Fibroblast of pulmonary artery (primary cell): ENCODE measurements at places on chromosomes 4 and X.

DNA sequence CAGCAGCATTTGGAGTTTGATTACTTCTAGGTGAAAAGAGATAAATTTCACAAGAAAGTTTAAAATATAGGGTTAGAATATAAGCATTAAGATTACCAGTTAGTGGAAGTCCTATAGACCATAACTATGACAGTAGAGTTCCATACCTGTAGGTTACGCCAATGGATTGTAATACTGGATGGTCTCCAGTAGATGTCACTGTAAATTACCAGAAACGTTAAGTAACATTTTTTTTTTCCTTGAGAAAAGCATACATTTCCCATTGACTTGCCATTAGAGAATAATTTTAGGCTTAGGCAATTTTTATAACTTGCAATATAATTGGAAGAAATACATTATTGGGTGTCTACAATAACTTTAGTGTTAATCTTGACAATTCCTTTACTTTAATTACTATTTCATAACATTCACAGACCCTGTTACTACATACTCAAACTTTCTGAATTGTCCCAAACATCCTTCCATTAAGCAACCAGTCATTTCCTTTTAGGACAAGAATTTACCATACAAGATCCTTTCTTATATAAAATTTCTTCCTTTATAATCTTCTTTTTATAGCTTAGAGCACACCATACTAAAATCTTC is 304.1 kb upstream of the TECRL start:
- DNase-seq, result peak; percentile 35

DNA sequence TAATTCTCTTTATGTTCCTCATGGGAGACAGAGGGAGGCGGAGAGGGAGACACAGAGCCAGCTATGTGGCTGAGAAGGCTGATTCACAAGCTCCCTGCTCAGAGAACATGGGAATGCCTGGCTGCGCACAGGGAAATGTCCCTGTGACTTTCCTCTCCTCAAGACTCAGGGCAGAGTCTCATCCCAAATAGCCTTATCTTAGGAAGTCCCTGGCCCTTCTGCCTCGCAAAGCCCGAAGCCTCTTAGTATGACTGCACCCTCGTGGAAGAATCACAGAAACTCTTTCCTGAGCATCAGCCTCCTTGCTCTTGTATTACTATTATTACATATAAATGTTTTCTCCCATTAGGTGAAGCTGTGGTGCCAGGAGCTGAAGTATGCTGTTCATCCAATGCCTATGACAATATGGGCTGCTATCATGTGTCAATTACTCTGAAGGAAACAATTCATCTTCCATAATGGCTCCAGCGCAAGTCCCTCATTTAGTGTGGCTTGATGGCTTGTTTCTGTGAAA is 230.5 kb downstream of the MGST2 start:
- DNase-seq, result no peak

- DNase-seq, result peak; percentile 29
Observed at GRCh38 chr4:132614682-132615081, 534.4 kb upstream of the PCDH10 start.

- peak; percentile 11 for DNase-seq
Observed at GRCh38 chr4:140837736-140838135, 81.6 kb upstream of the TBC1D9 start.

- DNase-seq, result no peak
Observed at GRCh38 chr4:87029356-87029755, 94.5 kb downstream of the AFF1 start.

DNA sequence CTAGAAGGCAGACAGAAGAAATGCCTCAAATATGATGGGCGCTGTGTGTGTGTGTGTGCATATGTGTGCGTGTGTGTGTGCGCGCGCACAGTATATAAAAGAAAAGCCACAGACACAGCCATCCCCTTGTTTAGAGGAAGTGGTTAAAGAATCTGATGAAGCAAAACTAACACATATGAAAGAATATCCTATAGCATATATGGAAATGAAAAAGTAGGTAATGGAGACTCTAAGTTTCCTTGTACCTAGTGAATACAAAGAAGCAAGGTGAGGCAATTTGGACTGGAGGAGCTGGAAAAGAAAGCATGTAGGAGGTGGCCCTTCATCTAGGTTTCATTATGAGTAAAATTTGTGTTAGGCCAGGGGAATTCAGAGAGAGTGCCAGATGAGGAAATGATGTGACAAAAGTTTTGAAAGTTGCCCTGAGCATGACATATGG is 58.6 kb upstream of the MCF2 start:
- no peak for DNase-seq

- no peak for DNase-seq
Observed at GRCh38 chrX:105874790-105875189, 52.5 kb downstream of the NRK start.

DNA sequence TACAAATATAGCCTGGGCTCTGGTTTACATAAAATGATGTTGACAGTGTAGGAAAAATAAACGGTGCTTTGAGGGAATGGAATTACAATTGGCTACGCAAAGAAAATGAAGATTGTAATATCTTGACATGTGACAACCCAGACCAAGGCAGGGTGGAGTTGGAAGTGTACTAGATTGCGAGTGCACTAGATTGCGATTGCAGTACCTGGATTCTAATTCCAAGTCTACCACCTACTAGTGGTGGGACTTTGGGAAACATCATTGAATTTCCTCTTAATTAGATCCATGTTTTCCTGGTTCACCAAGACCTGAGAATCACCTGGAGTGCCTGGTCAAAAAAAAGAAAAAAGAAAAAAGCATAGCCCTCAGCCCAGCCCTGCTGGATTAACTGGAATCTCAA is 18.6 kb downstream of the EGF start:
- no peak for DNase-seq

GRCh38 chr4:136810626-136811025 is 721.7 kb downstream of the PCDH18 start:
- DNase-seq, result no peak

GRCh38 chr4:108483650-108484049 is 136.7 kb upstream of the RPL34 start:
- no peak for DNase-seq

GRCh38 chrX:84240848-84241565 is 53.0 kb upstream of the RPS6KA6 start:
- peak; percentile 3 for DNase-seq

GRCh38 chrX:109889289-109890006 is 113.5 kb upstream of the TMEM164 start:
- peak; percentile 45 for DNase-seq

DNA sequence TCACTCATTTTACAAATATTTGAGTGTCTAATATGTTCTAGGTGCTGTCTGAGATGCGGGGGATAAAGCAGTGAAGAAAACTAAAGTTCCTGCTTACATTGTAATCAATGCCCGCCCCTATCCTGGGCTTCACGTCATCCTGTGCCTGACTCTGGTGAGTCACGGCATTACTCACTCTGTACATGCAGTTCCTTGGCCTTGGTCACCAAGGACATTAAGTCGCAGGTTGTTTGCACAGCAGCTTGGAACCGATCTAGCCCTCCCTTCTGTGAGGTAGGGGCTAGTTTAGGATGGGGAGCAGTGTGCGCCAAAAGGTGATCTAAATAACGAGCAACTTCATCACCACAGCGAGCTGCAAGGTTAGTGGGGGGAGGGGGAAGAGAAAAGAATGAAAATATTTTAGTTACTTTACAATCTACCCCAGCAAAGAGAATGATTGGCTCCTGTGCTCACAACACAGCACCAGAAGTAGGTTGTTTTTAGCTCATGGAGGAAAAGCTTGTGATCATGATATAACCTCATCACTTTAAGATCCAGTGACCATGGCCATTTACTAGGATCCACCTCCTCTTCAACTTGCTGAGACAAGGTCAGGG is 48.0 kb upstream of the HDAC8 start:
- DNase-seq, result peak; percentile 89

- DNase-seq, result no peak
Observed at GRCh38 chr4:86834901-86835300, 14.3 kb downstream of the SLC10A6 start.

- DNase-seq, result no peak
Observed at GRCh38 chr4:153507310-153508073, 41.3 kb downstream of the TMEM131L start.

DNA sequence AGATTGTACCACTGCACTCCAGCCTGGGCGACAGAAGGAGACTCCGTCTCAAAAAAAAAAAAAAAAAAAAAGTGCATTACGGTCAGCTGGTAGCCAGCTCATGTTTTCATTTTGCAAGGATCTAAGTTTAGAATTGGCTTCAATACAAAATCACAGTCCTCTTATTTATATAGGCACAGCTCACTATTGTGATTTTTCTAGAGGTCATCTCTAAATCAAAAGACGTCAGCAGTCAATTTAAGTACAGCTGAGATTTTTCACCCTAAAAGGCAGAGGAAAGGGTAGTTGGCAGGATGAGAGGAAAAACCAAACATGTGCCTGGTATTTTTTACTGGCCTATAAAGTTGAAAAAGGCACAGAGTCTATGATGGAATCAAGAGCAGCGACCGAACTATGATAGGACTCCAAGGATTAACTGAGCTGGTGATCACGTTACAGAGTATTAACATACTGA is 30.8 kb downstream of the ASB5 start:
- DNase-seq, result peak; percentile 91

- no peak for DNase-seq
Observed at GRCh38 chr4:123731035-123731434, 334.4 kb downstream of the SPRY1 start.

DNA sequence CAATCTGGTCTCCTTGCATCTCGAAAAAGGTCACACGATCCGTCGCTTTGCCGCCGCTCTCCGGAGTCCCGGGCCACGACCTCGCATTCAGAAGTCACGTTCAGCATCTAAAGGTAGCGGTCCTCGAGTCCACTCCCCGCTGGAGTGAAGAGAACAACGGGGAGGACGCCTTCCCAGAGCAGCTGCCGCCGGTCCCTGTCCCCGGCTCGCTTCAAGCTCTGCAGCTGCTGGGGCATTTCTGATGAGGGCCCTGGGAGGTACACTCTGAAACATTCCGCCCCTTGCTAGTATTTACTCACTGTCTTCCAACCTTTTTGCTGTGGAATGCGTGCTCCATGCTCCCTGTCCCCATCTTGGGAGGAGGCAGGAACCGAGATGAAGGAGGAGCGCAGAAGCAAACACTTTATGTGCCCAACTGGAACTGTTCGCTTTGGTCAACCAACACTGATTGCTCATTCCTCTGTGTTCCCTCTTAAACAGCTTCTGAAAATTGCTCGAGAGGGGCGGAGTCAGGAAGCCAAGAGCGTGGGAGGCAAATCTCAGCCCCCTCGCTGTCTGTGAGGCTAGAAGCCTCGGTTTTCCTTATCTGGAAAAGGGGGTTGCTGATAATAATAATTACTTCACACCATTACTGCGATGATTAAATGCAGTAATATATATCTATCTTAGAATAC is 6.4 kb upstream of the VAMP7 start:
- DNase-seq, result no peak

DNA sequence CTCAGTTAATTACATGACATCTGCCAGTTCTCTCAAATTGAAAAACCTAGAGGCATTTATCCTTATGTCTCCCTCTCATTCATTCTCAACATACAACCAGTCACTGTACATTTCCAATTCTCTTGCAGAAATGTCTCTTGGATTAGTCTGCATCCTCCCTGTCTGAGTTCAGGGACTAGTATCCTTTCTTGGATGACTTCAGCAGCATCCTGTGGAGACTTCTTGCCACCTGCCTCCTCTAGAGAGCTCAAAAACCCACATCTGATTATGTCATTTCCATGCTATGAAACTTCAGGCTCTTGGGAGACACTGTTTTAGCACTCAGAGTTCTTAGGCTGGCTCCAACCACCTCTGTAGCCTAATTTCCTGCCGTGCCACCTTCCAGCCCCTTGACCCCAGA is 515.1 kb upstream of the DIPK2B start:
- no peak for DNase-seq

DNA sequence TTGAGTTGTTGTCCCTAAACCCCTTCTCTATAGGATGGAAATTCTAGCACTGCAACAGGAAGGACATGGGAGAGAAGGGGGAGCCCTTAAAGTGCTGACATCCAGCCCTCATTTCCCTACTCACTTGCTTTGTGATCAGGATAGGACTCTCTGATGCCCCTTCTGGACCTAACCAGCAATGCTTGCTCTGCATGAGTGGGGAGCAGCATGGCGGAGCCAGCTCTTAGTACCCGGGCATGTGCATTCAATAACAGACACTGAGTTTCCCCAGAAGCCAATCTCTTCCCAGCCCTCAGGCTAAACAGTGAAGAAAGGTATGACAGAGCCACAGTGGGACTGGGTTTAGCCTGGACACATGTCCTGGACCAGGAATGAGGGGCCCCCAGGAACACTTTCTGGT is 14.0 kb downstream of the SOD3 start:
- no peak for DNase-seq

DNA sequence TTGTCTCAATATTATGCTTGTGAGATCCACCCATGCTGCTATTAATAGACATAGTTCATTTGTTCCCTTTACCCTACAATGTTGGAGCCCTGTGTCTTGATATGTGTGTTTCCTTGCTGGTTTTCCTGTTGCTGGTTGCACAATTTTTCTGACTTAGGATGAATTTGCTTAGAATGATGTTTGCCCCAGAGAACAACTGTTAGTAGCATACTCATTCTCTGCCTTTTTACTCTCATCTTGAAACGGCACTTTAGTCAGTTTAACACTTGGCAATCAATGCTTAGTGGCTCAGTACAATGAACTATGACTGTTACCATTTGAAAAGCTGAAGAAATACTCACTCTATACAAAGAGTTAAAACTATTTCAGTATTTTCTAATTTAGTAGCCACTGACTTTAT is 158.8 kb upstream of the NDST4 start:
- no peak for DNase-seq

DNA sequence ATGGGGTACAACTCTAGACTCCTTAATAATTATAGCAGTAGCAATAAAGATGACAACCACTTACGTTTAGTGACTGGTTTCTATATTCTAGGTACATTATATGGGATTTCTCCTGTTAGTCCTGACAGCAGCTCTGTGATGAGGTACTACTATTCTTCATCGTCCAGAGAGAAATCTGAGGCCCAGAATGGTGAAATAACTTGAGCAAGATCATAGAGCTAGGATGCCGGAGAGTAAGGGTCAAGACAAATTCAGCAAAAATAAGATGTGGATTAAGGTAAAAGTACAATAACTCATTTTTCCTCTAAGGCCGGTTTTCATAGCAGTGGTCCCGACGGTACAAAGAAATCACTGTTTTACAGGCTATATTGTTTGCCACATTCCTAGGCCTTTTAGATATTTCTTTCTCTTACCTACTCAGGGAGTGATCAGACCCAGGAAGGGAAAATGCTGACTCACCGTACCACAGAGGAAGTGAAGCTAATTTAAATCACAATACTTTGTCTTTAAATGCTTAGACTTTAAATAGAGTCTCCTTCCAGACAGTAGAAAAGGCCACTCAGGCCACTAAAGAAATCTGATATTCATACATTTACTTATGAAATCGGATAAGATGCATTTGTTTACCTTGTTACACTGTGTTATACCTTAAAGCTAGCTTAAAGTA is 2023.0 kb upstream of the AGA start:
- DNase-seq, result peak; percentile 0

- DNase-seq, result no peak
Observed at GRCh38 chrX:13470685-13470977, 98.8 kb upstream of the EGFL6 start.

DNA sequence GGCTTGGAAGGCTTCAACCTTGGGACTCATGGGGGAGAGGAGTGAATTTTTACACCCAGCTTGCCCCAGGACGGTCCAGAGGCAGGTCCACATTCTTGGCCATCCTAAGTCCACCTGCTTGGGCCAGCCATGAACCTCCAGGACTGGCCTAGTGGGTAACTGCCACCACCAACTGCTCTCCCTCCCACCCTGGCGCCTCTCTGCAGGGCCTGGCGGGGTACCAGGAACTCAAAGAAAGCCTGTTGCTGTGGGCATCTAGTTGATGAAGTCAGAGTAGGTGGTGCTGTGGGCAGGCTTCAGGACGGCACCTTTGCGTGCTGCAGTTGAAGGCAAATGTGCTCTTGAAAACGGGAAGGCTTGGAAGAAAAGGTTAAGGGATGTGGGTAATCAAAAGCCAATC is 12.0 kb downstream of the BCOR start:
- no peak for DNase-seq
